ENCODE measurements at places on chromosomes 12 and 14.

GRCh38 chr12:77594366-77594765 is 236.3 kb upstream of the NAV3 start:
- no peak for DNase-seq

- no peak for DNase-seq
Observed at GRCh38 chr12:54286042-54287030, 5.8 kb downstream of the HNRNPA1 start.

DNA sequence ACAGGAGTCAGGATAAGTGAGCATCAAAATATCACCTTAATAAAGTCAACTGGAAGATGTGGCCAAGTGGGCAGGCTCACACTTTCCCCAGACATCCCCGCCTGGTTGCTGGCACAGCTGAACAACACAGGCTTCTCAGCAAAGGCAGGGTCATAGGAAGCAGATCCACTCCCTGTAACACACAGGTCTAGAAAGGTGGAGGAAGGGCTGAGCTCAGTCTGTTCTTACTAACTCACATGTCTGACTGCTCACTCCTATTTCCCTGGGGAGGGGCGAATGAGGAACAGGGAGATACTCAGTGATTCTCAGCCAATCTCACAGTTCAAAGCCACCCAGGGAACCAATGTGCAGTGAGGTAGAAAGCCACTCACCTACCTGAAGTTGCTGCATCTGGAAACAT is 45.0 kb upstream of the AMN1 start:
- no peak for DNase-seq

- no peak for DNase-seq
Observed at GRCh38 chr12:102299731-102300130, 102.1 kb upstream of the PMCH start.

DNA sequence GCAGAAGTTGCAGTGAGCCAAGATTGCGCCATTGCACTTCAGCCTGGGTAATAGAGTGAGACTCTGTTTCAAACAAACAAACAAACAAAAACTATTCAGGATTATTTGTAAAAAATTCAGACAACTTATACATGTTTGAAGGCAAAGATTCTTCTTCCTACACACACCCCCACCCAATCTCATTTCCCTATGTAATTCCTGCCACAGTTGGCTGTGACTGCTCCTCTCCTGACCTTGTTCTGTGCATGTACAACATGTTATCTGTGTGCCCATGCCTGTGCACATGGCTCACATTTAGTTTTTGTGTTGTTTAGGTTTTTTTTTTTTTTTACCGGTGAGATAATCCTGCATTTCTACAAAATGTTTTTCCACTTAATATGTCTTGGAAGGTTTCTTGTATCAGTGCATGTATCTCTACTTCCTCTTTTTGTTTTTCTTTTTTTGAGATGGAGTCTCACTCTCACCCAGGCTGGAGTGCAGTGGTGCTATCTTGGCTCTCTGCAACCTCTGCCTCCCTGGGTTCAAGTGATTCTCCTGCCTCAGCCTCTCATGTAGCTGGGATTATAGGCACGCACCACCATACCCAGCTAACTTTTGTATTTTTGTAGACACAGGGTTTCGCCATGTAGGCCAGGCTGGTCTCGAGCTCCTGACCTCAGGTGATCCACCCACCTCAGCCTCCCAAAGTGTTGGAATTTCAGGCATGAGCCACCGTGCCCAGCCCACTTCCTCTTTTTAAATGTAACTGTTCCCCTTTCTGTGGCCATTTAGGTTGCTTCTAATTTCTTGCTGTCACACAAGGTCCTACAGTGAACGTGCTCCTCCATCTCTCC is 8.7 kb downstream of the CFAP251 start:
- DNase-seq = no peak

GRCh38 chr12:132834181-132834711 is 5.6 kb upstream of the GOLGA3 start:
- peak; percentile 27 for DNase-seq

- no peak for DNase-seq
Observed at GRCh38 chr12:121717041-121717699, 4.6 kb downstream of the TMEM120B start.

DNA sequence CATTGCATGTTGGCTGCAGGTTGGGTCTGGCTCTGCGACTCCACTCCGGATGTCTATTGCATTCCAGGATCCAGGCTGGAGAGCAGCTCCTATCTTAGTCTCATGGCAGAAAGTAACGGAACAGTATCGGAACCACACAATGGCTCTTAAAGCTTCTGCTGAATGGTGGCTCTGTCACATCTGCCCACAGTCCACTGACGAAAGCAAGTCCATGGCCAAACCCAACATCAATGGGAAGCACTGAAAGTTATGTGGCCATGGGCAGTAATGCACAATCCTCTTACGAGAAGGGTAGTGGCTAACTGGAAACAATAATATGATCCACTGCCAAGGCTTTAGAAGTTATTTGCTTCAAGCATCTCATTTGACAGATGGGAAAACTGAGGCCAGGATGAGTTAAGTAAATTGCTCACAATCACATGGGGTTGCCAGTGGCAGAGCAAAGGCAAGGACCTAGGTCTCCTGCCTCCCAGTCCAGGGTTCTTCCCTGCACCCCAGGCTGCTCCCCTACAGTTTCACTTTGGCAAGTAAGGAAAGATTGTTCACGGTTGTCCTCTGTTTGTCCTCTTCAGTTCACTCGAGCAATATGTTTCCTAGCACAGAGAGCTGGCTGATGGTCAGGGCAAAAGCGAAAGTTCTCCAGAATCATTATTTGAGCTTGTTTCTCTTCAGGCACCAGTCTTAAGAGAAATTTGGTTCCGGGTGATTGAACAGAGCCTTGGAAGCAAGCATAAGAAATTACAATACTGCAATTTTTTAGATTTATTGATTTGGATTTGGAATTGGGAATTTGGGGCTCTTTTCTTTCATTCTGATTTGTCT is 54.2 kb downstream of the CKAP4 start:
- no peak for DNase-seq

- DNase-seq = no peak
Observed at GRCh38 chr14:75732888-75733287, 71.8 kb downstream of the TTLL5 start.

DNA sequence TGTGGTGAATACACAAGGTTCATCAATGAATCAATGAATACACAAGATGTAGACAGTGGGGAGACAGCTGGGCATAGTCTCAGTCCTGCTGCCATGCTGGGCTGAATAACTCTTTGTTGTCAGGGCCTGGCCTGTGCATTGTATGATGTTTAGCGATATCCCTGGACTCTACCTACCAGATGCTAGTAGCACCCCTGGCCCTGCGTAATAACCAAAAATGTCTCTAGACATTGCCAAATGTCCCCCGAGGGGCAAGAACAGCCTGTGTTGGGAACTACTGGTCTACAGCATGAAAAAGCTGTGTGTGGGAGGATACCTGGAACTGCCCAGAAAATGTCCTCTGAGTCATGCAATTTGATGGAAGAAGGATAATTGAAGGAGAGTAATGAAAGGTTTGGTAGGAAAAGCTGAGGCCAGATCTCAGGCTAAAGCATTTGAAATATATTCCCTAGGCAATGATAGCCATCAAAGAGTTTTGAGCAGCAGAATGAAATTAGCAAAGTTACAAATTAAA is 128.2 kb downstream of the TMEM30B start:
- DNase-seq = no peak

DNA sequence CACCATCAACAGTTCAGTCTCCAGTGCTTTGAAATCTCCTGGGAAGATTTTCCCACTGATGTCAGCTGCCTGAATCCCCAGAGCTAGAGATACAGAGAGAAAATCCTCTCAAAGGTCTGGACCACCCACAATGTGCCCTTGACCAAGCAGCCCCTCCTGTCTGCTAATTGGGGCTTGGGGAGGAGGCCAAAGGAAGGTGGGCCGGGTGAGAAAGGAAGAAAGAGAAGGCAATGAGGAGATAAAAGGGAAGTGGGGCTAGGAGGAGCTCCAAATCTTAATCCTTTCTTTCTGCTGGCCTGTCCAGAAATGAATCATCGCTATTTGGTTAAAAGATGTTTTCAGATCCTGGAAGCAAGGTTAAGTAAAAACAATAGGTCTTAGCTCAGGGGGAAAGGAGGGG is 322.9 kb downstream of the BCL11B start:
- no peak for DNase-seq

- no peak for DNase-seq
Observed at GRCh38 chr12:105704787-105705186, 374.3 kb downstream of the C12orf75 start.

DNA sequence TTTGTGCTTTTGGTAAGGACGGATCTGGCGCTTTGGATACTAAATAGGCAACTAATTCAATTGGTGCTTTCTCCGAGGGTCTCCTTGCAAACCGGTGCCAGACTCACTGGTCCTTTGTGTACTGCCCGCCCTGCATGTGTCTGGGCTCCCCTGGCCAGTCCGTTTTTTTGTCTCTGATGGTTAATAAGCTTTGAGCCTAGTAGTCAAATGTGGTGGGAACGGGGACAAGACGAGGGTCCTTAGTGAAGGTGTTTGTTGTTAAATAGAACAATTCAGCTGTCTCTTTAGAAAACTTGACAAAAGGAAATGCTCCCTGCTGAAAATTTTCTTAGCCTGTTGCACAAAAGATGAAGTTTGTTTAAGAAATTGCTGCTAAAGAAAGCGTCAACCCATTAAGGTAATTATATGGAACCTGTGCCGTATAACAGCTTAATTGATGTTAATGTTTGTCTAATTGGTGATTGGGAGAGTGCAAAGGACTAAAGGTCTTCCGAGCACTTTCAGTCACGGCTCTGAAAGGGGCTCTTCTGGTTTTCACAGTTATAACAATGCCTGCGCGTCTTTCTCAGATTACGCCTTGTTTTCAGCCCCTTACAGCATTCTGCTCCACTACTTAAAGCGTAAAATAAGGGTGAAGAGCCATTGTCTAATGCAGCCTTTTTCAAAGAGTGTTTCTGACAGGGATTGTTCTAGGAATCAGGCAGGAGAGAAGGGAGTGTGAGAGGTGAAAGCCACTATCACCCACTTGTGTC is 537.4 kb downstream of the PRKD1 start:
- DNase-seq = no peak

- no peak for DNase-seq
Observed at GRCh38 chr12:53208877-53209463, 1.9 kb upstream of the ITGB7 start.

- no peak for DNase-seq
Observed at GRCh38 chr12:103751171-103751570, 89.9 kb downstream of the NT5DC3 start.

DNA sequence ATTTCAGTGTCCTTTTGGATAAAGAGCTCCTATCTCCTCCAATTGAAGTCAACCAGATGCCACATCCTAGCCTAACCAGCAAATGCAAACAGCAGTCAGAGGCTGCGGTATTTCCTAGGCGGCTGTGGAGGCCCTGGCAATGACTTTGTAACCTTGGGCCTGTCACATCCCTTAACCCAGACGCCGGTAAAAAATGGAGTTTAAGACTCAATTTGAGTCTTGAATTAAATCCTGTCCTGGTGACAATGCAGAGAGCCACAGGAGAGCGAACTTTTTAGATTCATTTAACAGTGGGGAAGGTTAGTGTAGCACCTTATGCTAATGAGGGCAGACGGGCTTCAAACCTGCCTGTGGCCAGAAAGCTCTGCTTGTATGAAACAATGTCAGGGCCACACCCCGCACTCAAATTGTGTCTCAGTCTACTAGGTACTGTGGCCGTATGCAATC is 1.3 kb downstream of the C12orf75 start:
- peak; percentile 50 for DNase-seq

DNA sequence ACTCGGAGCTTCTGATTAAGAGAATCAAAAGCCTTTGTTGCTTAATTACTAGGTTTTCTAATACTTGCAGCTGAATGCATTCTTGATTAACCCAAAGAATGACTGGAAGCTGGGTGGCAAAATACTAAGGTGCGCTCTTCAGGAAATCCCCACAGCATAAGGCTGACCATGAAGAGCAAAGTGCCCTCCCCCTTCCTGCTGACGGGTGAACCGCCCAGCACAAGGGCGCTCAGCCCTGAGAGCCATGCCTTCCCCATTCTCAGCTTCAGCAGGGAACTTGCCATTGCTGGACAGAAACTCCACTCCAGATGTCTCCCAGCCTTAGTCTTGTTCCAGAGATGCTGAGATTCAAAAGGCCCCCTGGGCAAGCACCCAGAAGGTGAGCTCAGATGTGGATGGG is 27.2 kb upstream of the FBRSL1 start:
- no peak for DNase-seq

- peak; percentile 39 for DNase-seq
Observed at GRCh38 chr12:108884116-108885012, 4.5 kb downstream of the DAO start.

- no peak for DNase-seq
Observed at GRCh38 chr14:101588990-101589389, 27.7 kb downstream of the DIO3 start.

- peak; percentile 74 for DNase-seq
Observed at GRCh38 chr14:52918486-52918885, 32.4 kb downstream of the FERMT2 start.

DNA sequence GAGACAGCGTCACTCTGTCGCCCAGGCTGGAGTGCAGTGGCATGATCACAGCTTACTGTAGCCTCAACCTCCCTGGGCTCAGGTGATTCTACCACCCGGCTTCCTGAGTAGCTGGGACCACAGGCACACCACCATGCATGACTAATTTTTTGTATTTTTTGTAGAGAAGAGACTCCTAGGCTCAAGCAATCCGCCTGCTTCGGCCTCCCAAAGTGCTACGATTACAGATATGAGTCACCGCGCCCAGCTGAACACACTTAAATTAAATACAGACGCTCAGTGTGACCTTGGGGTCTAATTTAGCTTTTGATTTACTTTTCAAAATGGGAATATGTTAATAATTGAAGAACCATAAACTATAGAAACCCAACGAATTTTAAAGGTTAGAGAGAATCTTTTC is 77.2 kb downstream of the C2CD5 start:
- DNase-seq = no peak

- no peak for DNase-seq
Observed at GRCh38 chr14:104104076-104104901, 18.8 kb downstream of the ASPG start.

DNA sequence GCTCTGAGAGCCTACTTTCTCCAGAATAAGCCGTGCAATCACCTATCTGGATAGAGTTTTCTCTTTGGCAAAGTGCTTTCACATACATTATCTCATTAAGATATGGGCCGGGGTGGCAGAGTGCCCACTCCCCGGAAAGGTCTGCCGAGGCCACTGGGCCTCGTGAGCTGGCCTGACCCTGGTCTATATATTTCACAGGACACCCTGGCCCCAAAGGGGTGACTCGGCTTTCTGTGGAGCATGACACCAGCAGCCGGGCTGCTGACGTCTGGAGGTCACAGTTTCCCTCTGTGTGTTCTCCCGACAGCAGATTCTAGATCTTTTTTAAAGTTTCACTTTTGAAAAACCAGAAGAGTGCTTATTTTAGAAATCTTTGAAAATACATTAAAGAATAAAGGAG is 27.9 kb upstream of the ATP2A2 start:
- no peak for DNase-seq

GRCh38 chr12:105616971-105617540 is 286.6 kb downstream of the C12orf75 start:
- no peak for DNase-seq

- DNase-seq = no peak
Observed at GRCh38 chr12:96350982-96351381, 49.3 kb downstream of the CDK17 start.

DNA sequence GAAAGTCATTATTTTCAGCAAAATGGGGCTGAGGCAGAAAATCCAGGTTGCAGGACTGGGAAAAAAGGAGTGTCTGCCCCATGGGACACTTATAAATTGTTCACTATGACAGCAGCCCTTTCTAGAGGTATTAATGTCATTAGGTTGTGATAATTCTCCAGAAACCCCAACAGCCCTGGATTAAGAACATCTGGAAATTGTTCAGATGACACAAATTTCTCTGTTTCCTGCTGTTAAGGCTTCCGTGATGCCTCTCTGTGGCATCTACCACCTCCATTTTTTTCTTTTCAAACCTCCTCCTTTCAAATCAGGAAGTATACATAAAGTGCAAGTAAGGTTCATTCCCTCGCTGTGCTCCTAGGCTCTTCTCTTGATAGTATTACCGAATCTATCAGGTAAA is 25.6 kb downstream of the EGLN3 start:
- DNase-seq = no peak
